ENCODE measurements at places on chromosomes 7 and 10.

DNA sequence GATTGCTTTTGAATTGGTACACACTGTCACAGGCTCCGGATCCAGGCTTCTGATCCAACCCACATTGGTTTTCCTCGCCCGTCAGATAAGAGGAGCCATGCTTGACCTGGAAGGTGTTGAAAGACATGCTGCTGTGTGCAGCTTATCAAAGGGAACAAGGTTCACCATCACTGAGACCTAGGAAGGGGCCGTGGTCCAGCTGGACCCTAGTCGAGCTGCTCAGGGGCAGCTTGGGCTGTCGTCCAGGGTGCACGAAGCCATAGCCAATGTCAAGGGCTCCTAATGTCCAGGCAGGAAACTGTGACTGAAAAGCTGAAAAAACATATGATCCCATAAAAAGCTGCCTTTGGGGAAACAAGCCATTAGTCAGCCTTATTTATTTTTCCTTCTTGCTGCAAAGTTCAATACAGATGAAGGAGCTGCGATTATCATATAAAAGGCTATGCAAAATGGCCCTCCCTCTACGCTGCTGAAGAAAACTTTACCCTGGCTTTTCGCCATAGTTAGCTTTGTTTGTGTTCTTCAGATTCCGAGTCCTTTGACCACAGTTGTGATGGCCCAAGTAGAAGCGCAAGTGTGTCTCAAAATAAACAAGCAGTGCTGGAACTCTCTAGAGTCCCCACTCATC lies 118.0 kb downstream of the CREB5 start:
- DNase-seq, result no peak

DNA sequence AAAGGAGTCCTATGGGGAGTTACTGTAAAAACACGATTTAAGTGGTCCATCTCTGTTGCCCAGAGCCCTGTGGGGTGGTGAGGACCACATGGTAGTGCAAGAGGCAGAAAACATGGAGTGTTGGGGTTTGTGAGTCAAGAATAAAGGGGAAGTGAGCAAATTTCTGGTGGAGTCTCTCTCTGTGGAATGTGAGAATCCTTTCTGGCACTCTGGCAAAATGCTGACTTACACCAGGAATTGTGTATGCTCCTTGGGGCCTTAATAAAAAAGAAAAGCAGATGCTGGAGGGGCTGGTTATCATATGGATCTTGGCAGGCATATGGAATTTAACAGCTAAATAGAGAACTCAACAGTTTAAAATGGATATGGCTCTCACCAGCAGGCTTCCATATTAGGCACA lies 486.0 kb downstream of the TNS3 start:
- DNase-seq, result no peak

GRCh38 chr10:126101325-126101724 lies 205.0 kb downstream of the FANK1 start:
- no peak for DNase-seq

- no peak for DNase-seq
These were observed 668.3 kb downstream of the GATA3 start for GRCh38 chr10:8722835-8723234.

DNA sequence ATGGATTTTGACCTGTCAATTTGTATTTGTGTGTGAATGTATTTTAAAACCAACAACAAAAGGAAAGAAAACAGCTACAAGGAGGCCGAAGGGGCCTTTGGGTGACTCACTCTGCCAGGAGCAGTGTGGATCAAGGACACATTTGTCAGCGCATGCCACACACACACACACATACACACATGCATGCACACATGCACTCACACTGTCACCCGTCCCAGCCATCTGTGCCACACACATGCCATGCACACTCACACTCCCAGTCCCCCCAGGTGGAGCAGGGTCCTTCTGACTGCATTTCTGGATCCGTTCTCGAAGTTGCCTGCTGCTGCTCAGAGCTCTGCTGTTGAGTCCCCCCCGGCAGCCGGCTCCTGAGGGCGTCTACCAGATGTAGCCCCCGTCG lies 26.0 kb downstream of the SPOCK2 start:
- DNase-seq, result no peak

Measured in NCI-H1092 treated with DMSO at 0.1 percent for 48 hours (cell line).